ENCODE measurements at places on chromosomes 7 and 10. TPM values are rescaled to one million over a fixed set of nuclear protein-coding genes. Genes with fewer than 3 reads are reported as not detected.

DNA sequence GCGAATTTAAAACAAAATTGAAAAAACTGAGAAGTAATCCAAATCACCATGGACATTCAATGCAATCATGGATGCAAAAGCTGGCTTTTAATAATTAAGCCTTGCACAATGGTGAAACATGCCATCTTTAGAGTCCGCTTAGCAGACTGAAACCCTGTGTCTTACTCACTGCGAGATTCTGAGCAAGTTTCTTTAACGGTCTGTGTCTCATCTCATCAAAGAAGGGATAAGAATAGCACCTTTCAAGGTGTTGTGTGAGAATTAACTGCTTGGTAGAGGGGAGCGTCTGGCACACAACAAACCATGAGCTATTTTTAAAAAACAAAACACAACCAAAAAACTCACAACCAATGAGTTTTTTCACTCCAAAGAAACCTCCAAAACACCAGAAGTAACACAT is 21.4 kb downstream of the ACBD7 start:
- no peak for DNase-seq

- DNase-seq: no peak
Measured at GRCh38 chr10:4658777-4659176, 167.2 kb upstream of the AKR1E2 start.

DNA sequence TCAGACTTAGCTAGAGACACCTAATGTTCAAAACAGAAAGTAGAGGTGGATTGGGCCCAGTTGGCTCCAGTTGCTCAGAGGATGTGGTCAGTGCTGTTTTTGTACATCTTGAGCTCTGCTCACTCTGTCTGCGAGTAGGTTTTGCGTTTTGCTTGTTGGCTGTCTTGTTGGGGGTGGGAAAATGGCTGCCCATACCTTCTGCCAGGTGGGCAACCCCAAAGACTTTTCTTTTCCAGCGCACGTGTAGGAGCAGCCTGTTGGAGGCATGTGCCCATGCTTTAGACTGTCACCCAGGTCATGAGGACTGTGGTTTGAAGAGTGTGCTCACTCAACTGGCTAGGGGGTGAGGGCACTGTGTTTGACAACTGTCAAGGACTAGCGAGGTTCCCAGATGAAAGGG is 73.9 kb downstream of the KAT6B start:
- DNase-seq: peak; percentile 27

Gene PTPN20
- polyA plus RNA-seq: 0.24 TPM
